ENCODE measurements at places on chromosomes 16 and 17.

DNA sequence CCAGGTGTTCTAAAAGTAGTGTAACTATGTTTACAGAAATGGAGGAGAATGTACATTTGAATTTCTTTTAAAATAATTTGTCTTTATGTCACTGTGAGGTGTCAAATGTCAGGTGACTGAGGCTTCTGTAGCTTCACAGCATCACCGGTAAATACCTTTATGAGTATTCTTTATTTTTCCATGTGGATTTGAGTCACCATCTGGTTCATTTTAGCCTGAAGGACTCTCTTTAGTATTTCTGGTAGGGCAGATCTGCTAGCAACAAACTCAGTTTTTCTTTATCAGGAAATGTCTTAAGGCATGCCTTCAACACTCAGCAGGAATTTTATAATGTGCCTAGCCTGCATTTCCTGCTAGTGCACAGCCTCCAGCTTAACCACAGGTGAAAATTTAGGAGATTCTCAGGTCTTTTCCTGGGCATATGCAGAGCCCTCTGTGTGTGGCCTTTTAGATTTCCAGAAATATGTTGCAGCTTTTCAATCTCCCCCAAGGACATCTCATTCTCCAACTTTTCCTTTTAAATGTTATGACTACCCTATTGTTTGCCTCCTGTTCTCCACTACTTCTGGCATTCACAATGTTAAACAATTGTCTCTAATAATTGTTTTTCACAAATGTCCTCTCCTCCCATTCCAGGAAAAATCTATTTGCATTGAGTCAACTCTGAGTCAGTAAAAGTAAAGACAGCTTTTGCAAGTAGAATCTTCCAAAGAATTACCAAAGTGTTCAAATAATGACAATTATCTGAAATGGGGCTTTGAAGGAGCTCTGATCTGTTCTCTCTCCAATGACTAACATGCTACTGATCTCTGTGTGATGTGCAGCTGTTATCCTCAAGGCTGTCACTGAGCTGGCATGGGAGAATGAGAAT is 239.4 kb upstream of the CPHXL start:
- no peak for DNase-seq

GRCh38 chr16:30839523-30840227 is 52.7 kb upstream of the ZNF629 start:
- no peak for DNase-seq

GRCh38 chr16:30370456-30371247 is at the start of gene TBC1D10B:
Gene TBC1D10B (minus strand): TSS chr16:30370494. CDS start chr16:30370183, 311 bp downstream.
- peak; percentile 98 for DNase-seq

DNA sequence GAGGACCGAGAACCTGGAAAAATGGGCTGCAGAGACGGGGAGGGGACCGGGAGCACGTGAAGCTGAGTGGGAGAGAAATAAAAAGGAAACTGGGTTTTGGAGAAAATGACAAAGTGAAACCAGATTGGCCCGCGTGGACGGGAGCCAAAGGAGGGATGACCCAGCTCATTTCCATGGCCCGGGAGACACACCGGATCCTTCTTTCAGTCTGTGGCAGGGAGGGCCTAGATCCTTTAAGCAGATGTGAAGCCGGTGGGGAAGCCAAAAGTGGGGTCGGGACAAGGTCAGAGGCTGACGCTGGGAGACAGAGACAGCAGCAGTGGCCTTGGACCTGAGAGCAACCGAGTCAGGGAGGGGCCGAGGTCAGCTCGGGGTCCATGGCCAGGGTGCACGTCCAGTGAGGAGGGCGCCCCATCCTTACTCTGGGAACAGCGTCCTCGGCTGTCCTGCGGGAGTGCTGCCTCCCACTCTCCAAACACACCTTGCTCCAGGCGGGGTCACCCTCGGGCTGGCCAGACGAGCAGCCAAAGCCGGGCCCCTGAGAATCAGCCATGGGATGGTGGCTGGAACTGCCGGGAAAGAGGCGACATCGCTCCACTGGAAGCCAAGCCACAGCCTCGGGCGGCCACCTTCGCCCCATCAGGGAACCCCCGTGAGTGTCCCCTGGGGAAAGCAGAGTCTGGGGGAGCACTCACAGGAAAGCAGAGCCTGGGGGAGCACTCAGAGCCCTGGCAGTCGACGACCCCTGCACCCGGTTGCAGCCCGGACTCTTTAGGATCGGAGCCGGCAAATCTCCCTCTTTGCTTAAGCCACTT is 17.3 kb downstream of the CA5A start:
- DNase-seq: no peak

DNA sequence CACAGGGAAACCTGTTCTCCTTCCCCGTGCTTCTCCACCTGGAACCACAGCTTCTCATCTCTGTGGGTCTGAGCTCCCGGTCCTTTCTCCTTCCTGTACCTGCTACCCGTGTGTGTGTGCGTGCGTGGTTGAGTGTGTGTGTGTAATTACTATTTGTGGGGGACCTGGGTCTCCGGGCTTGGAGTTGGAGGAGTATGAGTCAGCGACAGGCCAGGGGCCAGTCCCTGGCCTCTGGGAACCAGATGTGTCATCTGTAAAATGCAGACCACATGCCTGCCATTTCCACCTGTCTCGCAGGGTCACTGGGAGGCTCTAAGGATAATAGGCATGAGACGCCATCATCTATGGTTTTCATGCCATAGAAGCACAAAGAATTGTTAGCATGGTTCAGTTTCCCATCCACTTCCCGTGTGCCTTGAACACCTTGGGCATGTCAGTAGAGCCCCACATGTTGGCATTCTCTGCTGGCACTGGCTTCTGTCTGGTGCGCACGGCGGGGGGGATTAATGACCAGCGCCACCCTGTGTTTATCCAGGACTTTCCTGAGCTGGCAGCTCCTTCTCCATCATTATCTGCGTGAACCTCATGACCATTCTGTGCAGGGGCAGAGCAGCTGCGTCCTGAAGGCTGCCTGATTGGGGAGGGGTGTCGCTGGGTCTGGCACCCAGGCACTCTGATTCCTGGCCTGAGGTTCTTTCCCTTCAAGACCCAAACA is 1.5 kb downstream of the ZNF205 start:
- no peak for DNase-seq

- DNase-seq: no peak
These were observed 27.9 kb downstream of the CACNA1H start for GRCh38 chr16:1180549-1181403.

DNA sequence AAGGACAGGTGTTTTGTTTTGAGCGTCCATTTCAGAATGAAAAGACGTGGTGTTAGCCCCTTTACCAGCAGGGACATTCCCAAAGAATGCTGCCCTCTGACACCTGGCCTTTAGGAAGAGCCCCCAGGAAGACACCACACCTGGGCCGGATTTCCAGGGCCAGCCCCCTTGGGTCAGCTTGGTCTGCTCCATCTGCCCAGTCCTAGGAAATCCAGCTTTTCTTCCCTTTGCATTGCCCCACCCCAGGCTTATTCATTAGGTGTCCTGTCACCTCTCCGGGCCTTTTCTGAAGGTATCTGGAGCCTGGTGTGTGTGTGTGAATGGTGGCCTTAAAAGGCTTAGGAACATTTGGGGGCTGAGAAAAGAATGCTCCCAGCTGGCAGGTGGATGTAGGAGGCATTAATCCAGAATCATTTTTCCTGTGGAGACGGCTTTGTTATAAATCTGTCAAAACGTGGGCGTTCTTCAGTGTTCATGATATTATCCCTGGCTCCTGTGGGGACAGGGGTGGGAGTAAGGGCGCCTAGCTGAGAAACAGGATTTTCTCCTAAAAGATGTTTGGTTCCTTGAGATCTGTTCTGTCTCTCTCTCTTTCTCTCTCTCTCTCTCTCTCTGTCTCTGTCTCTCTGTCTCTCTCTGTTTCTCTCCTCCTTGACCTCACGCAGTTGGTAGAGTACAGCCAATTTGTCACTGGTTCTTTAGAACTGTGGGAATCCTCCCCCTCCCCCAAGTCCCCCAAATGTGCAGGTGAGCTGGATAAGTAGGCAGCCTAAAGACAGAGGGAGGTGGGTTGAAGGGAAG is 84.0 kb downstream of the NTN1 start:
- no peak for DNase-seq

GRCh38 chr16:87330646-87331045 is 13.5 kb upstream of the C16orf95 start:
- no peak for DNase-seq

DNA sequence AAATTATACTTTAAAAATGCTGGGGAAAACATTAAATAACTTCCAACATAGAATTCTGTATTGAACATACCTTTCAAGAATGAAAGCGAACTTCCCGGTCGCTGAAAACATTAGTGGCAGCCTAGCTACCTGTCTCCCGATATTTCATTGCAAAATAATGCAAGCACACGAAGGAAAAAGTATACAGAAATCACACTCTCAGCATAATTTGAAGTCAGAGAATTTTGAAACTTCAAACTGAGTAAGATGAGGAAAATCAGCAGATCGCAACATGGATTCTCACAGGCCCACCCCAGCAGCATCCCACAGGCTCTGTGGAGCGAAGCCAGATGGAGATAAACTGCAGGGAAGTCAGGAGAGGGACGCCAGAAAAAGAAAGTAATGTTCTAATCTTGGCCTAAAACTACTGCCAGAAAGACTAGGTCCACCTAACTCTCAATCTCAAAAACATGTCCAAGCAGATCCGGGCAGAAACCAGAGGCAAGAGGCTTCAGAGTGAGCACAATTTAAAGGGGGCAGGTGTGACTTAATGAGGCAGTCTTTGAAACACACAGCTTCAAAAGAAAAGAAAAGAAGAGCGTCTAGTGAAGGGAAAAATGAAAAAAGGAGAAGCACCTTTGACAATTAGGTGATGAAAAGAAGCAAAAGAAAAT is 4.8 kb upstream of the GOSR1 start:
- no peak for DNase-seq

DNA sequence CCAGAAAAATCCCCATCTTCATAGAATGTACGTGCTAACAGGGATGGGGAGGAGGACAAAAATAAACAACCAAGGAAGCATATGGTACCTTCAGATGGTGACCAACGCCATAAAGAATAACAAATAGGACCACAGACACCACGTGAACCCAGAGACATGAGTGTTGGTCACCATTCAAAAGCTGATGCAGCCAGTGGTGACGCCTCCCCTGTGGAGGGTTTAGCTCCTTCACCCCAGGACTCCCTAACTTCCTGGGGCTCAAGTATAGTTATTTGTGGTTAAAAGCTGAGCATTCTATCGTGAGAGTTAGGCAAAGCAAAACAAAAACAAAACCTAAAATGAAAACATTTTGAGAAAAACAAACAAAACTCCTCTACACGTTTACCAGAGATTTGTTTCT is 184.7 kb downstream of the SOX9 start:
- DNase-seq: no peak

GRCh38 chr17:1627982-1628855 is at the start of gene SLC43A2:
Gene SLC43A2 (minus strand): TSS chr17:1628834. CDS start chr17:1627874, 960 bp downstream.
- DNase-seq: peak; percentile 84

DNA sequence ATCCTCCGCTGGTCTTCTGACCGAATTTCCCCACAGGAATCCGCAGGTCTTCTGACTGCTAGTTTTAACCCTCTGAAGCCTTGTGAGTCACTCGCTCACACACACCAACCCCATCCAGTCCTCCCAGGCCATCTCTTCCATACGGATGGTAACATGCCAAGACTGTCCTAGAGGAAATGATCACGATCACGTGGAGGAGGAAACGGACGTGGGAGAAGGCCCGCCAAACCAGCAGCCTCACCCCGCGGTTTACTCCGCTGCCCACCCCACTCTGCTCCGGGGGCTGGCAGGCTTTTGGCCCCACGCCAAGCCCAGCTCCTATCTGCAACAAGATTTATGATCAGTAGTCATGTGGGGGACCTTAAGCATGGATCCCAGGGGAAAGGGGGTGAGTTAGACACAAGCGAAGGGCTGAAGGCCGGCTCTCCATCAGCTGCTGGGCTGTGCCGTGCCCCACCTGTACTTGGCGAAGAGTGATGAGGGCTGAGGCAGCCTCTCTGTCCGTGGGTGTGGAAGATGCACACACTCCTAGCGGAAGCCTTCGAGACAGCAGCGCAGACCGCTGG is 1.5 kb upstream of the FAAP100 start:
- peak; percentile 28 for DNase-seq

- DNase-seq: no peak
These were observed 1629.2 kb downstream of the CDH8 start for GRCh38 chr16:60407034-60407433.

DNA sequence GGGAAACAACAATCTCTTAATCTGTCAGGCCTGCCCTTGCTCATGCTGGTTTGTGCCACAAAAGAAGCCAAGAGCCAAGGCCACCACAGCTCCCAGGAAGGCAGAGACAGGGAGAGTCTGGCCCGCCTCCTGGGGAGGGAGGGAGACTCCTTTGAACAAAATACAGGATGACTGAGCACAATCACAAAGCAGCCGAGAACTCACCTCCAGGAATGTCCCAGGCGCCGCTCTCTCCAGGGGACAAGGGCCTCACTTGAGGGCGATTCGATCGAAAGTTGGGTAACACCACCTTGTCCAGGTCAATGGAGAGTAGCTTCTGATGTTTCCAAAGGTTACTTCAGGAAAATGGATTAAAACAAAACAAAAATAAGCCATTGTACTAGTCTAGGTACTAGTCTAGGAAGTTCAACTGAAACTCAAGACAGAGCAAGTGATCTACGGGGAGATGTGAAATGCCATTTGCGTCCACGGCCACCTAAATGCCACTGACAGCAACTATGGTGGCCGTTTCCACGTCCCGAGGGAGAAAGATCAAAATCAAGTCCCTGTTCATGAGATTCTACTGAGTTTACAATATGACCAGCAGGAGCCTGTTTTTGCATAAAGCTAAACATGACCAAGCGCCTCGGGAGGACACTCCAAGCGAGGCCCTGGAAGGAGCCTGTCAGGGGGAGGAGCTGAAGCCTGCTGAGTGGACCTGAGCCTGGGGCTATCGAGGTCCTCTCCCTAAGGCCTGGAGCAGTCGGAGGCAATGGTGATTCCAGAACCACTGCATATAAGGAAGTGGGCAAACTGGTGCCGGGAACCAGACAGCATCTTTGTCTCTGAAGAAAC is 13.4 kb upstream of the SLC38A8 start:
- no peak for DNase-seq

GRCh38 chr17:78381601-78382232 is 3.3 kb downstream of the PGS1 start:
- DNase-seq: no peak

DNA sequence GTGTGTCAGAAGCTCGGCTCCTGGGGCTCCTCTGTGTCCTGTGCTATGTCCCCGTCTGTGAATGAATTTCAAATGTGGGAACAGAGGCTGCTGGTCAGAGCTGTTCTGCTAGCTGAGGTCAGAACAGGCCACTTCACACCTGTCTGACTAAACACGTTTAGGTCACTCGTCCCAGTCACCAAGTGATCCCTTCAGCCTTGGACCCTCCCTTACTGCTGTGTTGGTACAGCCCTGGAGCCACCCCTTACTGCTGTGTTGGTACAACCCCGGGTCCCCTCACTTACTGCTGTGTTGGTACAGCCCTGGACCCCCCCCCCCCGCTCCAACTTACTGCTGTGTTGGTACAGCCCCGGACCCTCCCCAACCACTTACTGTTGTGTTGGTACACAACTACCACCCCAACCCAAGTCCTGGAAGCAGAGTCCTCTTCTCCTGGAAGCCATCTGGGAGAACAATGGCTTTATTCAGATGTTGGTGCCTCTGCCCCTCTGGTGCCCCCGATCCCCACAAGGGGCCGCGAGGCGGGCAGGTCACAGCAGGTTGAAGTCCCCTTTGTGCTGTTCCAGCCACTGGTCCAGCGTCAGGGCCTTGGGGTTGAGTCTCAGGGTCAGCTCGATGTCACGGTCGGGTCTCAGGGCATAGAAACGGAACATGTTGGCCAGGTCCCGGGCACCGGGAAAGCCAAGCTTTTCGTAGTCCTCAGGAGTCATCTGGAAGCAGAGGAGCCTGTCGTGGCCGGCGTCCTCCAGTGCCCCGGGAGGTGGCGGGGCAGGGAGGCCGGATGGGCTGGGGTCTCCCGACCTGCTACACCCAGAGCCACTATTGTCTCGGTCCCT is 13.0 kb downstream of the NMRAL1 start:
- no peak for DNase-seq
